A375 (cell line): ENCODE measurements at places on chromosomes 2 and 18. TPM values are rescaled to one million over a fixed set of nuclear protein-coding genes. Genes with fewer than 3 reads are reported as not detected.

The KCNK3 gene
- 0.37 and 0.60 TPM in 2 replicates for total RNA-seq

The UGT1A3 gene
- total RNA-seq = not detected in 2 replicates

The FBLN7 gene
- total RNA-seq = 0.11 and 0.21 TPM in 2 replicates

The IL1RL1 gene
- total RNA-seq = 2.8 and 4.2 TPM in 2 replicates

The ROCK2 gene
- 52.1 and 56.9 TPM in 2 replicates for total RNA-seq

The HOXD11 gene
- total RNA-seq = 0.93 TPM in 1 of 2 replicates, not detected in the other

The SCYGR4 gene
- not detected in 2 replicates for total RNA-seq

The LYG2 gene
- 0.72 TPM in 1 of 2 replicates, not detected in the other for total RNA-seq

The UNC80 gene
- total RNA-seq = 0.32 and 0.49 TPM in 2 replicates

The FTCDNL1 gene
- total RNA-seq = 1.8 and 4.6 TPM in 2 replicates
